ENCODE measurements at places on chromosomes 16 and 17.

DNA sequence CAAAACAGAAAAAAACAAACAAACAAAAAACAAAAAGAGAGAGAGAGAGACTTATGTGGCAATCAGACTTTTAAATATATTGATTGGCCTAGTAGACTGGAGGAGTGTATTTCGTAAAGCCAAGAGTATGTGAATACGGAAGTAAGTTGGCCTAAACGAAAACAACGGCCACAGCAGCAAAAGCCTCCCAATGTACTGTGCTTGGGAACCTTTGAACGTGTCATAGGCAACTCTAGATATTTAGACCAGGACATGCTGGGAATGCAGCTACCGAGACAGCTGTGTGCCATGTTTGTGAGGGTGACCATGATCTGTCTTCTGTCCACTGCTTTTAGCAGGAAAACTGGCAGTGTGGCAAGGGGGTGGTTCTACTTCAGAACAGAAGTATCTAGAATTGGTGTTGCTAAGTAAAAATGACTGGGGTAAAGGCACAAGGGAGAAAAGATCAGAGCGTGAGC lies 7.4 kb downstream of the MAF start:
- DNase-seq, result no peak

DNA sequence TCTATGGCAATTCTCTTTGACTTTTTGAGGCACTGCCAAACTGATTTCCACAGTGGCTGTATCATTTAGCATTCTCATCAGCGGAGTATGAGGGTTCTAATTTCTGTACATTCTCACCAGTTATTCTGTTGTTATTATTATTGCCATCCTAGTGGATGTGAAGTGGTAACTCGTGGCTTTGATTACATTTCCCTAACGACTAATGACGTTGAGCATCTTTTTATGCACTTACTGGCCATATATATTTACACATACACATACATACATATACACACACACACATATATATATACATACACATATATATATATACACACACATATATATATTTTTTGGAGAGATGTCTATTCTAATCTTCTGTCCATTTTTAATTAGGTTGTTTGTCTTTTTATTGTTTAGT lies 3.7 kb upstream of the MLYCD start:
- no peak for DNase-seq

GRCh38 chr17:43341715-43342588 lies 56.8 kb upstream of the ARL4D start:
- peak; percentile 88 for DNase-seq

DNA sequence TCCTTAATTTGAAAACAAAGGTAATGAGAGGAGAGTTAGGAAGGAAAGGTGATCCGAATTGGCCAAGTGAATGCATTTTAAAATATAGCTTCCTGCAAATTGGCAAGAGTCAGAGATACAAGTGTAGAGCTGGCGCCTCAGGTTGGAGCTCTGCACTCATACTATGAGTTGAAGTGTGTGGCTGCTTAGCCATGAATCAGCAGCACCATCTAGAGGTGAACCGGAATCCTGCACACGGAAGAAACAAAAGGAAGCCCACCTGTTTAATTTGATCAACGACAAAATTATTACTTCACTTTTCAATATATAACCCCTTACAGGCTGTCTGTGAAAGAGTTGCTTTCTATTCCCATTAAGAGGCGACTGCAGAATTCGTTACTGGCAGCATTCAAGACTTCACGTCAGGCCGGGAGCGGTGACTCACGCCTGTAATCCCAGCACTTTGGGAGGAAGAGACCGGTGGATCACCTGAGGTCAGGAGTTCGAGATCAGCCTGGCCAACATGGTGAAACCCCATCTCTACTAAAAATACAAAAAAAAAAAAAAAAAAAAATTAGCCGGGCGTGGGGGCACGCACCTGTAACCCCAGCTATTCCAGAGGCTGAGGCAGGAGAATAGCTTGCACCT lies 1253.7 kb upstream of the CDH8 start:
- peak; percentile 4 for DNase-seq

- DNase-seq, result no peak
Observed at GRCh38 chr16:9050102-9050830, 41.2 kb upstream of the HAPSTR1 start.

- peak; percentile 20 for DNase-seq
Observed at GRCh38 chr17:66671156-66671555, 163.8 kb upstream of the CACNG5 start.

DNA sequence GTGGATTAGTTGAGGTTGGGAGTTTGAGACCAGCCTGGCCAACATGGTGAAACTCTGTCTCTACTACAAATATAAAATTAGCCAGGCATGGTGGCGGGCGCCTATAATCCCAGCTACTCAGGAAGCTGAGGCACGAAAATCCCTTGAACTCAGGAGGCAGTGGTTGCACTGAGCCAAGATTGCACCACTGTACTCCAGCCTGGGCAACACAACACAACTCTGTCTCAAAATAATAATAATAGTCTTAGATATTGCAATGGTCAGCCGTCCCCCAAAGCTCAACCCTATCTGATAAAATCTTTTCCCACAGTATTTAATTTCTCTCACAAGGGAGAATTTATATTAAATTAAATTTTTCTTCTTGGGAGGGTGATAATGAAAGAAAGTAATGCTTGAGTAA lies 169.6 kb downstream of the XYLT1 start:
- no peak for DNase-seq

DNA sequence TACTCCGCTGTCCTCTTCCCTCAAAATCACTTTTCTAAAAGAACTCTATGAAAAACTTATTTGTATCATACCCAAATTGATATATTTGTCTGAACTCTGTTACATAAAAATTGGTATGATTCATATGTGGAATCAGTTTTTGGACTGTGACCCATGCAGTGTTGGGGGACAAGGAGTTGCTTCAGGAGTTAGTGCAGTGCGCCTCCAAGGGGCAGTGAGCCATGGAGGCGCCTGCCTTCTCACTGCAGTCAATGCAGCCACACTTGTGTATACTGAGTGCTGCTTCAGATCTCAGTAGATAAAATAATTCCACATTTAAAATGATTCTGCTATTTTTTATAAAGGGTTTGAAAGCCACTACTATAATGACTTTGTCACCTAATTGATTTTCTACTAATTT lies 32.5 kb downstream of the DGKE start:
- DNase-seq, result no peak

DNA sequence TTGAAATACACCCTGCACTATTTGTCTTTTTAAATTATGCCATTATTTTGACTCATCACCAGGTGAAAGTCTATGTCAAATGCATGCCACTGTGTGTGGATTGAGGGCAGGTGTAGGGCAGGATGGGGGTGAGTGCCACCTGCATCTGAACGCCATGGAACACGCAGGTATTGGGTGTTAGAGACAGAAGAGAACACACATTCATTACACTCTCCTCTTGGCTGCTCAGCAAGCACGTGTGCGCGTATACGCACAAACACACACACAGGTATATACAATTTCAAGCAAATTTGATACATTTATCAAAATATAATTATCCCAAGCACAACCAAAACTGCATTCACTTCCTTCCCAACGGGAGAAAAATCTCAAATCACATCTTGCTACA lies 268.9 kb downstream of the NTN1 start:
- no peak for DNase-seq

DNA sequence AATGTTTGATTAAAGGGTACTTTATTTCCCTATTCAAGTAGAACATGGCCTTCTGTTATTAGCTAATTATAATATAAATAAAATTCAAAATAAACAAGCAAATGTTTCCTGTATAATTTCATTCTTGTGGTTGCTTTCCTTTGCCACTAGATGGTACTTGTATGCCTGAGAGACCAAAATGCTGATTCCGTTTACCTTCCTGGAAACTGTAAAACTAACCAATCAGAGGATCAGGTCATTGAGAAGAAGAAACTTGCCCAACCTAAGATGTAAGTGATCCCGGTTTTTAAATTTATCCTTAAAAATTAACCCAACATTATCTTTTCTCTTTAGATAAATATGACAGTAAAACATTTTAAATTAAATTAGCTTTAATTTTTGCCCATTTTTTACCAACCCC lies 8.1 kb upstream of the ABCA5 start:
- no peak for DNase-seq

- no peak for DNase-seq
Observed at GRCh38 chr16:70341600-70341999, 5.1 kb upstream of the DDX19A start.

DNA sequence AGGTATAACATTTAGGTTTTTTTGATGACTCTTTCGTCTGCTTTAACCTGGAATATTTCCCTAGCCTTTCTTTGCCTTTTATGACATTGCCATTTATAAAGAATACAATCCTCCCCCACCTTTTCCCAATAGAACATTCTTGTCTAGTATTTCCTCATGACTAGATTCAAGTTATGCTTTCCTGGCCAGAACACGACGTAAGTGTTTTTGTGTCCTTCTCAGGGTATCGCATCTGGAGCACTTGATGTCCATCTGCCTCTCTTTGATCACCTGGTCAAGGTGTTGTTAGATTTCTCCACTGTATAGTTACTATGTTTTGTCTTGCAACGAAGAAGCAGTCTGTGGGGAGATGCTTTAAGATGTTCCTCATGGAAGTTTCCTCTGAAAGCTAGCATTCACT lies 87.4 kb downstream of the MSI2 start:
- no peak for DNase-seq

- peak; percentile 7 for DNase-seq
Observed at GRCh38 chr16:62068747-62069146, 32.5 kb upstream of the CDH8 start.

DNA sequence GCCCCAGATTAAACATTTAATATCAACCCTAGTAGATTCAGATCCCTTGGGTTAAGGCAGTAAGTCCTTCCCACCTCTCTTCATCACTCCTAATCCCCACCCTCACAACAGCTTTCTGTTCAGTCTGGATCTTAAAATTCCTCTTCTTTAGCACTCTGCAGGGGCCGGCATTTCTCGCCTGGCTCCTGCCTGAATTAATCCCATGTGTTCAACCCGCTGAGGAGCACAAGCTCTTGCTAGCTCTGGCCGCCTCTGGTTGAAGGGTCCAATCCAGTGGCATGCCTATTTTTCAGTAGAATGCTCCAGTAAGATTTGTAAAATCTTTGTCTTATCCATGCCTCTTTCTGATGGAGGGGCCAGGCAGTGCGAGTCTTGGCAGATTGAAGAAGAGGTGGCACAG lies 59.2 kb downstream of the CYB5B start:
- DNase-seq, result no peak

DNA sequence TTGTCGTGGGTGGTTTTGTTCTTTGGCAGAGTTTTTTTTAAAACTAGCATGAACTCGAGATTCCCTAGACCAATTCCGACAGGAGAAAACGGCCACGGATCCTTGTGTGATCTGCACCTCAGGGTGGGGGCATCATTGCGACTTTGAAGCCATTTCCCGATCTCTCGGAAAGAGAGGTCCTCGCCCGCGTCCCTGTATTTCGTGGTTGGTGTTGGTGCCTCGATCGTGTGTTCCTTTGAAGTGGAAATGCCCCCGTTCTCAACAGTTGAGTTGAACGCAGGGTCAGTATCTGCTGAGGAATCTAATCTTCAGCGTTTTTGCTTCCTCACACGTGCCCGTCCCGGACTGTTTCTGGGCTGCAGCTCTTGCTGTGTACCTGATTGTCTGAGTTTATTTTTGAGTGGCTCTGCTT lies 1.1 kb downstream of the CRAMP1 start:
- DNase-seq, result peak; percentile 13

GRCh38 chr16:83843657-83844056 lies 35.9 kb downstream of the HSBP1 start:
- DNase-seq, result no peak

- DNase-seq, result no peak
Observed at GRCh38 chr17:16878606-16879005, 93.3 kb downstream of the TNFRSF13B start.

- DNase-seq, result peak; percentile 58
Observed at GRCh38 chr16:75323198-75323597, 71.8 kb upstream of the BCAR1 start.
